GM12892 (cell line): ENCODE measurements at places on chromosomes 6 and 20.

- no peak for DNase-seq
These were observed 201.1 kb downstream of the TFAP2B start for GRCh38 chr6:51019806-51020205.

GRCh38 chr6:165008971-165009370, 300.4 kb downstream of the C6orf118 start:
- no peak for DNase-seq

- no peak for DNase-seq
These were observed 373.2 kb downstream of the CDH4 start for GRCh38 chr20:61625246-61625645.

GRCh38 chr20:635893-636338, 17.1 kb downstream of the SRXN1 start:
- DNase-seq: no peak

GRCh38 chr20:53833333-53834061, 236.9 kb downstream of the BCAS1 start:
- no peak for DNase-seq

DNA sequence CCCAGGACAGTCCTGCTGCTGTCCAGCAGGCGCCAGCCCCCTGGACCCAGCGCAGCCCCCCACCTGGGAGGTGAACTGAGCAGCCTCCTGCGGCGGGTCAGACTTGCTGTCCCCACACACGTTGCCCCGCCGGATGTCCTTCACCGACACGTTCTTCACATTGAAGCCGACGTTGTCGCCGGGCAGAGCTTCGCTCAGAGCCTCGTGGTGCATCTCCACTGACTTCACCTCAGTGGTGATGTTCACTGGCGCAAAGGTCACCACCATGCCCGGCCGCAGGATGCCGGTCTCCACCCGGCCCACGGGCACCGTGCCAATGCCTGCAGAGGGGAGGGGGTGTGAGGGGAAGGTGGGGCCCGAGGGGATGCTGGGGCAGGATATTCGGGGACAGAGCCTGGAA, 8.5 kb downstream of the EEF1A2 start:
- DNase-seq: no peak

DNA sequence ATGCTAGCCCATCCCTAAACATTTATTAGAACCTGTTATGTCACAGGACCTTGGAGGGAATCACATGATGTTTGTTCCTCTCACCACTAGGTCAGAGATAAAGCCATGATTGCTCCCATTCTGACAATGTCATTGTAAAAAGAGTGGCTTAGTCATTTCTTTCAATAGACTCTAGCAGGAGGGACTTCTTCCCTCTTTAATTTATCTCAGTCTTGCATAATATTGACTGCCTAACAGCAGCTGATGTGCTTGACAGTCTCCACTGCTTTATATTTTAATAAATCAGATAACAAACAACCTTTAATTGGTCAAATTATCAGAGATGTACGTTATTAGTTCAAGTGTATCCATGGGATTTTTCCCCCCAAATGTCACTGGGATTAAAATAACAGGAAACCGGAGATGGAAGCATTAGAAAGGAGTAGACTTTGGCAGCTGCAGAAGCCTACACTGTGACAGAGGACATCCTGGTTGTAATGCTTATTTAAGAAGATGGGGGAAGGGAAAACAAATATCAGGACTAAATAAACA, 39.6 kb downstream of the LAMA4 start:
- no peak for DNase-seq

- DNase-seq: no peak
These were observed 62.9 kb upstream of the MYB start for GRCh38 chr6:135118134-135118730.

GRCh38 chr20:59265298-59265697, 35.1 kb upstream of the EDN3 start:
- no peak for DNase-seq

GRCh38 chr20:62795023-62795761, 1.1 kb upstream of the MRGBP start:
- no peak for DNase-seq

- no peak for DNase-seq
These were observed 649.1 kb downstream of the EPM2A start for GRCh38 chr6:145086197-145086596.

GRCh38 chr6:160791459-160791858, 89.4 kb downstream of the PLG start:
- DNase-seq: no peak
